ENCODE measurements at places on chromosomes 13 and 19.

DNA sequence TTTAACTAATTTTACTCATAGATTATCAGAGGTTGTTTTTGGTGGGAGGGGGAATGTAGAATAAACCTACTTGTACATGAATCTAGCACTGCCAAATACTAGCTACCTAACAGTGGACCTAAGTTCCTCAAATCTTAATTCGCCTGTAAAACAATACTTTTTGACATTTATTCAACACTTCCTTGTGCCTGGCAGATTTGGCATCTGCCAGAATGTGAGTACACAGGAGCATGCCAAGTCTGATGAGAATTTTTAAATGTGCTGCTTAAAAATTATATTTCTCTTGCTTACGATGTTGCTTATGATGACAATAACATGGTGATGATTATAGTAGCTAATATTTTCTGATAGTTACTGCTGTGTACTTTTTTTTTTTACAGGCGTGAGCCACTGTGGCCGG, 240.2 kb upstream of the STARD13 start:
- no peak for DNase-seq

GRCh38 chr13:72427757-72428528, 299.5 kb downstream of the MZT1 start:
- DNase-seq: no peak

DNA sequence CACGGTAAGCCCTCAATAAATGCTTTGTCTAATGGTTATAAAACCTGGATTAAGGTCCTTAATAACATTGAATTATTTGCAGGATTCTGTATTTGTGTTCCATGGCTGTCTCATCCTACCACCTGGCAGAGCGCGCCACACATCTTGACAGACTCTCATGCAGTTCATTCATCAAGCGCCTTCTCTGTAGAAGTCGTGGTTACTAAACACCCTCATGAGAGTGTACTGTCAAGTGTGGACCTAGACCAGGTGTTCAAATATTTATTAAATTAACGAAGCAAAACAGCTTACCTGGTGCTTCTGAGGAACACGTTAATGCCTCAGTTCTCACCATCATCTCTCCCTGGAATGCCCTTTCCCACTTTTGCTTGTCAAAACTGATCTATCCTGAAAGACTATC, 13.1 kb upstream of the FBXL3 start:
- DNase-seq: no peak

DNA sequence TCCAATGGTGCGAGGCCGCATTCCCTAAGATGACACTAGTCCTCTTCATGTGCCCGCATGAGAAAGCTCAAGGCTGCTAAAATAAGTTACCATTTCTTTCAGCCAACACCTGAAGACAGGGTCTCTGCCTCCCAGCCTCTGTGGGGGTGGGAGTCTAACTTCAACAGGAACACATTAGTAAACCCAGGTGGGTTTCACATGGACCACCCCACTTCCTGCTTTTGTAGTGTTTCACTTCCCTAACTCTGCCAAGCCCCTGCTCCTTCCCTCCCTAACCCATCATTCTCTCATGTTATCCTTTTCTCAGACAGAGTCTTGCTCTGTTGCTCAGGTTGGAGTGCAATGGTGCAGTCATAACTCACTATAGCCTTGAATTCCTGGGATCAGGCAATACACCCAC, 783.6 kb downstream of the UQCRFS1 start:
- no peak for DNase-seq

DNA sequence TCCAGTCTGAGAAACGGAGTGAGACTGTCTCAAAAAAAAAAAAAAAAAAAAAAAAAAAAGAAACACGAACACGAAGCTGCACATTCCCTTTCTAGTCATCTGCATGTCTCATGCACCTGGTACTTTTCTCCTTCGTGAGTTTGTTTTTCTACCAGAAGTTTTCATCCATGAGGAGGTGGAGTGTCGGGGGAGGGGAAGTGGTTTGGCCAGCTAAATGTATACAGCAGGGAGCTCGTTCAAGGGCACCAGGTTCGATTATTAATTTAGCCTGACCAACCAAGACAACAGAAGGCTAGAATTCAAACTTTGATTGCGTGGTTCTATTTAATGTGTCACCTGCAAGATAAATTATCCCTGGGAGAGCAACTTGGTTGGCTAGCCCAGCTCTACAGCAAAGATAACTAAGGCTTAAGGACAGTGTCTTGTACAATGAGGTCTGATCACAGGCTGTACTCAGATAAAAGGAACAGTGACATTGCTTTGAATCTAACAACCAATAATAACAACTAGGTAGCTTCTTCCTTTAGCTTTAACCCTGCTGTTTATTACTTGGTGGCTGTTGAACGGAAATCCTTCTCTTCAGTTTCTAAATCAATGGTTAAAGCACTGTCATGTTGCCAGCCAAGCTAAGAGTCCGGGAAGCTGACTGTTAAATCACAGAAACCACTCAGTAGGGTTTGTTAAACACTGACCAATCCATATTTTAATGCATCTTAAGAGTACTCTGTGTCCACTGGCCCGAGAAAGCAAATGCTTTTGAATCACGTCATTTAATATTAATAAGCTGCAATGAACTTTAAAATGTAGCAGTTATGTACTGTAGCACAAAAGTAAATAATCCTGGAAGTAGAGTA, 98.4 kb upstream of the STARD13 start:
- no peak for DNase-seq

DNA sequence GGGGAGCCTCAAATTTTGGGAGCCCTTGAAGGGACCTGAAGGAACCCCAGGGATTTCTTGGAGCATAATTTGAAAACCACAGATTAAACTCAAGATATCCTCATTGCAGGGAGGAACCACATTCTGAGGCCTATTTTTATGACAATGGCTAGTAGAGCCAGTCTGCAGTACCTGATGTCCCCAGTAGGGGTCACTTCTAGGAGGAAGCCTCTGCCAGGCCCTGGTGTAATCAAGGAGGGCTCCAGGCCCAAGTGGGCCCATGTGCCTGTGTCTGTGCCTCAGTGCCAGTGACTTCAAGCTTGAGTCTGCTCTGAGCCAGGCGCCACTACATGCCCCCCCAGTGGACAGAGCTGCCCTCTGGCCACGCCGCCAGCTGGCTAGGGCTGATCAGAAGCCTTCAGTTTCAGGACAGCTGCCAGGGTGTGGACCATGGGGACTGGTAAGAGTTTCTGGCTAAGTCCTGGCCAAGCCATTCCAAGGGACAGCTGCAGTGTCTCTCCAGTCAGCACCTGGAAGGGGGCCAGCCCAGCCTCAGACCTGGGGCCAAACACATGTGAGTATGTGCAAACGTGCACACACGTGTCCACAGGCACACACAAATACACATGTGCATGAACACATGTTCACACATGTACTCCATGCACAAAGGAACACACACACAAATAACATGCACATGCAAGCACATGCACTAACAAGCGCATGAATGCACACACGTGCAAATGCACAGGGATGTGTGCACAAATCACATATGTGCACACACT, 20.5 kb upstream of the SLC7A10 start:
- DNase-seq: no peak

DNA sequence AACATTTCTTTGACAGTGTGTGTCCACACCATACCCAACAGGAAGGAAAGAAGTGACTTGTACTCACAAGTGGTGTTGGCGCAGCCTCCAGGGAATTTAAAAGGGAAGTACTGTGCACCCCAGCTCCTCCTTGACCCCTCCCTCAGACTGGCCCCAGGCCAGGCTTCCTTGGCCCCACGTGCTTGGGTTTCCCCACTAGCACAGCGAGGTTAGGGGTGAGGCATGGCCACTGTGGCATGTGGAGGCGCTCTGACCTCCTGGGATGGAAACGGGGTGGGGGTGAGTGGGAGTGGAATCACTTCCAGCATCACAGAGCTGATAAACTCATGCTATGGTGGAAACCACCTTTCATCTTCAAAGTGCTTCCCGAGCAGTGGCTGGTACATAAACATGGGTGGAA, 168.6 kb downstream of the ZNF536 start:
- no peak for DNase-seq

- DNase-seq: no peak
These were observed 39.5 kb downstream of the MPHOSPH8 start for GRCh38 chr13:19672990-19673389.

DNA sequence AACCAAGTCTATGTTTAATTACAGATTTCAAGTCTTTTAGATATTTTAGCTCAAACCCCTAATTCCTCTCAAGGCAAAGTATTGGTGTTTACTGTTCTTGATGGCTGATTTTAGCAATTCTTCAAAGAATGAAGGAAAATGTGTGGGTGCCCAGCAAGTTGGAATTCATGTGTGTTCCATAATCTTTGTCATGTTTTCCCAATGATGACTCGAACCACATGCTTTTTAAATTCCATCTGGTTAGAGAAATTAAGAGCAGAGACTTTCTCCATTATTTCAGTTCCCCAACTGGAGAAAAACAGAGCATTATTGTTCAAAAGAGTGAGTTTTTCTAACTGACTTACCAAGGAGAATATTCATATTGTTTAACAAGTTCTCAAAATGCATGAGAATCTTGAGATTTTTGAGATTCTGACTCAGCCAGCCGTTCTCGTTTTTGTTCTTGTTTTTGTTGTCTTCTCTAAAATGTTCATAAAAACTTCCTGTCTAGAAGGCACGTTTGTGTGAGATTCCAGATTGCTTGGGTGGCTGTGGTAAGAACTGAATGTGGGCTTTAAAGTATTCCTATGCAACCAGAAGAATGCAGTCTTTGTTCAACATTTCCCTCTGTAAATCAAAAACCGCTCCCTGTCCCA, 404.7 kb downstream of the IRS2 start:
- DNase-seq: peak; percentile 89
